ENCODE measurements at places on chromosomes 12 and 14.

DNA sequence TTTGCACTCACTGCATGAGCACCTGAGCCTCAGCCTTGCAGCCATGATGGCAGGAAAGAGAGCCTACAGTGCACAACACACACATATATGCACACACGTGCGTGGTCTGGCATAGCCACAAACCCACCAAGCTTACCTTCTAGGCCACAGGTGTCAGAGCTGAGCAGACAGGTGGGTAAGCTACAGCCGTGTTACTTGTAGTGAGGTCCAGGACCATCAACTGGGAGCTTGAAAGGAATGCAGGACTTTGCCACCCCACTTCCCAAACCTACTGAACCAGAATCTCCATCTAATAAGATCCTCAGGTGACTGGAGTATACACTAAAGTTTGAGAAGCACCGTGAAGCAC, 2.7 kb downstream of the ASIC1 start:
- no peak for DNase-seq

DNA sequence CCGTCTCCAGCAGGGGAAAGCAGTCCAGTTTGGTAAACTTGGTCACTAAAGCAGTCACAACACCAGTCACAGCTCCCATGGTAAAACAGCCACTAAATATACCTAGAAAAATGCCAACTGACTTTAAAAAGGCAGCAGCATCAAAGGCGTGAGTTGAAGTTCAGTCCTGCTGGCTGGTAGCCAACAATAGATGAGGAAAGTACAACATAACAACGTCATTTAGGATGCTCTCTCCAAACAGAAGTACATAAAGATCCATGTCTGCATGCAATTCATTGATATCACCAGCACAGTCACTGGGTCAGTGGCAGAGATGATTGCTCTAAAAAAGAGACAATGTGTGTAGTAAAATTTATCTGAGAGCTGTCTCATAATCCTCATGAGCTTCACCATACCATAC, 59.3 kb upstream of the TMPO start:
- DNase-seq = no peak

DNA sequence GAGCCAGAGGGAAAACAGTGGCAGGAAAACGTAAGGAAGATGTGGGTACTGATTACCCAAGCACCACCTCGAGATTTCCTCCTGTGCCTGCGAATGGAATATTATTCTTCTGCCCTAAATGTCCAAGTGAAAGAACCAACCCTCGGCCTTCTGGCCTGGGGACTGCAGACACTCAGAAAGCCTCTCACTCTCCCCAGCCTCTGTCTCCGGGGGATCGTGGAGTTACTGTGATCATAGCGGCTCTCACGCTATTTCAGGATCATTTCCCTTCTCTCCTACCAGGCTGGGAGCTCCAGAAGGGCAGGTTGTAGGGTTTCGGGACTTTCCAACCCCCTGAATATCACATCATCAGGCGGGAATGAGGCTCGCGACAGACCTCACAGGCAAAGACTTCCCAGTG, 68.9 kb downstream of the KDM2B start:
- no peak for DNase-seq

DNA sequence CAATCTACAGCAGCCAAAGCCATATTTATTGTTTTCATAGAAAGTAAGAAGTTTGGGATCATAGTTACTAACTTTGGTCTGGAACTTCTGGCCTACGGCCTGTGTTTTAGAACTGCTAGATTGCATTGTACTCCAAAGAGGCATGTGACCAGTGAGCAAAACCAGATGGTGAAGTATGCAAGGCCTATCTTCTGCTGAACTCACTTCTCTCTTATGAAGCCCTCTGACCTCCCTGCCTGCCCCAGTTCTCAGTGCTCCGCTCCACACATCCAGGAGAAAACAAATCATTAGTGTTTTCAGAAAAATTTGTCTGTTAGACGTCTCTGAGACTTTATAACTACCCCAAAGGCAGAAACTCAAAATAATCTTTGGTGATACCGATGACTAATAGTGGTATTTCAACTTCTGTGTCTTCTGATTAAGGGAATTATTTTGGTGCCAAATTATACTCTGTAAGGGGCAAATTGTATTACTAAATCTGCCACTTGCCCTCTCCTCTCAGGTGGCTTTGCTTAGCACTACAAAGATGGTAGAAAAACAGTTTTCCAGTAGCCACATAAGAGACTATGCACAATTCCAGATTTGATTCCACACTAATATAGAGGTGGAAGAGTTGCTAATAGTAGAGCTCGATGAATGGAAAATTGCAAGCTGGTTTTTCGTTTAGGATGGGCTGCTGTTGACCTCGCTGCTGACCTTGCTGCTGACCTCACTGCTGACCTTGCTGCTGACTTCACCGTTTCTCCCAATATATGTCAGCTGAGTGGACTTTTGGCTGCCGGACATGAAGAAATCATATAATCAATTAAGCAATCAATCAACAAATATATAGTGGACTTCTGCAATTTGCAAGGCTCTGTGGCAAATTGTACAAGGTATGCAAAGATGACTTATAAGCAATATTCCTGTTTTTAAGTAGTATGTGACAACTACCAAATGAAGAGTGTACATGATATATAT, 147.5 kb downstream of the KITLG start:
- DNase-seq = no peak

DNA sequence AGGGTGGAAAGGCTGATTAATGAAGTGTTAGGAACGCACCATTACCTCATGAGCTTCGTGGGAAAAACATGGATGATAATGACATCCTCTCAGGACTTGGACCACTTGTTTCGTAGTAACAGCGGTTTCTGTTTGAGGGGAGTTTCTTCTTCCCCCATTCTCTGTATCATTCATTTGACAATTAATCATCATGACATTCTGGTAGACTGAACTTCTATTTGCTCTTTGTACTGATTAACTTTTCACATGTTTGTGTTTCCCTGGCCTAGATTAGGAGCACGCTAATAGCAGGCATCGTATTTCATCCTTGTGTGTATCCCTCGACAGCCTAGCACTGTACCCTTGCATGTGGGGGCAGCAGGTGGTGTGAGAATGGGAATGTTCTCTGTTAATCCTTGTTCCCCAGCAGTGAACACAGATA, 8.0 kb downstream of the LRRC74A start:
- DNase-seq = no peak

DNA sequence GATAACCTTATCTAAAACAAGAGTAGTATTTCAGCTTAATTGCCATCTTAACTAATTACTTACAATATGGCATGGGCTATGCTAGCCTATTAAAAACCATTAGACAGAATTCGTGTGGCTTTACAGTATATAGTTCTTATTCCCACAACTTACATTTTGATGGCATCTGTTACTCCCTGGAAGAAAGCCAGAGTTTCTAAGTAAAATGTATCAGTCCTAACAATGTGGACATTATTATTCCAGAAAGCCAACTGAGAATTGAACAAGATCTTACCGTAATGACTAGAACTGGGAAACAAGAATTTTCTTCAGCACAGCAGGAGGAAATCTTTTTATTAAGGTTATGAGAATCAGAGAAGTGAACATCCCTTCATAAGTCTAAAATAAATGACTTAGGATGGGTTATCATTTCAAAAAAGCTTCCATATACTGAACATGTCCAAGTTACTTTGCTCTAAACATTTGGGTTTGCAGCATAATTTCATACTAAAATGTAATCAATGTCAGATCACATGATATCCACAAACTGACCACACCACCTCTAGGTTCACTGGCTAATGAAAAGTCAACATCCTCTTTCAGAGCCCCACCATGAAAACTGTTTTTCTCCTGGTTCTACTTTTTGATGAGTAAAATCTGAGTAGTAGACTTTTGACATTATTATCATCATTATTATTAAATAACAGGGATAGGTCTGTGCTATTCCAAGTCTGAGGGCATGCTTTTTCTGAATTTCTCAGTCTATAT, 179.7 kb downstream of the SSPN start:
- no peak for DNase-seq

GRCh38 chr14:79363291-79363690, 848.0 kb downstream of the DIO2 start:
- DNase-seq = no peak

DNA sequence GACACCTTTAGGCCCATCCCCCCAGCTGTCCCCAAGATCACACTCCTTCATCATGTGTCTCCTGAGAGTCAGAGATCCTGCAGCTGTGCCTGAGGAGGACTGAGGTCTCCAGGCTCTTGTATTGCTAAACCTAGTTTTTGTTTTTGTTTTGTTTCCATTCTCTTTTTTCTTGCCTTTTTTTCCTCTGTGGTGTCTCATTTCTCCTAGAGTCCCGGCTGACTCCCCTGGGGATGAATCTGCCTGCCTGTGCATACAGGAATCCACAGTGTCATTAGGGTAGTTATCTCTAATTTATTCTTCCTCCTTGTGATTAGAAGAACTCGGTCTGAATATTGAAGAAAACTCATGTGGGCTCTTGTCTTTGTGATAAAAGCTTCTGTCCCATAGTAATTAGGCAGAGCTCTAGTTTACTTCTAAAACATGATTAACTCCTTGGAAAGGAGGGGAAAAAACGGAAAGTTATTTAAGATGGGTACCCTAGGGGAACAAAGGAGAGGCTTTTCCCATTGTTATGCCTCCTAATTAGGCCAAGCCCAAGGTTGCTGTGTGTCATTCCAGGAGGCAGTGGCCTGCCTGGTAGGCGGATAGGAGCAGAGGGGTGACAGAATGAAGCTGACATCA, 343.2 kb downstream of the ZFP36L1 start:
- no peak for DNase-seq

DNA sequence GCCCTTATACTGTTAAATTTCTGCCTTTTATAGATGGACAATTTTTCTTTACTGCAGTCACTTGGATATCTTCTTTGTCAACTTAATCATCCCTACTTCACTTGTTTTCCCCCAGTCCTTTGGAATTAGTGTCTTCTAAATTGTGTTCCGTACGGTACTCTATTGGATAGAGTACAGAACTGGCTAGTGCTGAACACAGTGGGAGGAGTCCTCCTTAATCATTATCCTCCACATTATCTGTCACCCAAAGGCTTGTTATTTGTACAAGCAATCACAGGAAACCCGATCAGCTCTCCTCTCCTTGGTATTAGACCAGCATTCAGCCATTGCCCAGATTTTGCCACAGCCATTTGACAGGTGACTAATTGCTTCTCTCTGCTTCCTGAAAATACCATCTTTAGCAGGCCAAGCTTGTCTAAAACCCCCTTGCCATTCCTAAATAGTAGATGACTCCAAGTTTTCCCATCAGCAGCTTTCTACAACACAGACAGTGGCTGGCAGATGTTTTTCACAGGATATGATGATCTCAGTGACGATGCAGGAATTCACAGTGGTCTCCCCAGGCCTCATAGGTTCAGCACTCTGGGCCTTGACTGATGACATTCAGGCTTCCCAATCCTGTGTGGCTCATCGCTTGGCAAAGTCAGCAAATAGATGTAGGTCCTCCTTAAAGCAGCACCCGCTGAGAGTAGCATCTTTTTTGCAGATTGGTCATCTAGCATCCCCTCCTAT, 216.0 kb upstream of the RGS6 start:
- DNase-seq = no peak

GRCh38 chr12:123491056-123491455, 33.1 kb downstream of the SNRNP35 start:
- DNase-seq = no peak

GRCh38 chr12:75766263-75767160, 255.1 kb upstream of the KRR1 start:
- no peak for DNase-seq
